ENCODE measurements at places on chromosomes 2 and 18.

DNA sequence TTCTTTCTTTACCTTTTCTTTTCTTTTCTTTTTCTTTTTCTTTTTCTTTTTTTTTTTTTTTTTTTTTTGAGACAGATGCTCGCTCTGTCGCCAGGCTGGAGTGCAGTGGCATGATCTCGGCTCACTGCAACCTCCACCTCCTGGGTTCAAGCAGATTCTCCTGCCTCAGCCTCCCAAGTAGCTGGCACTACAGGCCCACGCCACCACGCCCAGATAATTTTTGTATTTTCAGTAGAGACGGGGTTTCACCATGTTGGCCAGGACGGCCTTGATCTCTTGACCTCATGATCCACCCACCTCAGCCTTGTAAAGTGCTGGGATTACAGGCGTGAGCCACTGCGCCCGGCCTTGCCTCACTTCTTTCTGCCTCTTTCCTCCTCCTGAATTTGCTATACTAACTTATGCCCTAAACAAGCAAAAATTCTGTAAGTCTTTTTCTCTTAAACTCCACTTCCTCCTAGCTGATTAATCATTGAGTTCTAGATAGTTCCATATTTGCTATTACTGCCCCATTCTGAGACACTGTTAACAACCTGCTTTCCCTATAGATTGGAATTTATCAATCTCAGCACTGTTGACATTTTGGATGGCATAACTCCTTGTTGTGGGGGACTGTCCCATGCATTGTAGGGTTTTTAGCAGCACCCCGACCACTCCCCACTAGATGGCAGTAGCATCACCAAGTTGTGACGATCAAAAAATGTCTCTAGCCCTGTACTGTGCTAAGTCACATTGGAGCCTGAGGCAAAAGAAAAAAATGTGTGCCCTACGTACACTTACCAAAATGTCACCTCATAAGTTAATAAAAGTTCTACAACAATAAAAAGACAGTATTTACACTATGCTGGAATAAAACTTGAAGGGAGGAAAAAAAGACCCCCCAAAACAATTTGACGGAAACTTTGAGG, 16.4 kb upstream of the THADA start:
- DNase-seq = no peak

GRCh38 chr2:108870069-108870644, 83.6 kb downstream of the CCDC138 start:
- no peak for DNase-seq

GRCh38 chr2:12350821-12351220, 365.9 kb upstream of the TRIB2 start:
- DNase-seq = no peak

- no peak for DNase-seq
Observed at GRCh38 chr2:27708257-27708654, 44.6 kb downstream of the SLC4A1AP start.

- DNase-seq = no peak
Observed at GRCh38 chr2:174529916-174530315, 43.1 kb upstream of the GPR155 start.

GRCh38 chr2:163407296-163407695, 328.5 kb downstream of the FIGN start:
- DNase-seq = peak; percentile 1

- DNase-seq = no peak
Observed at GRCh38 chr18:54967786-54968185, 8.5 kb upstream of the CCDC68 start.

DNA sequence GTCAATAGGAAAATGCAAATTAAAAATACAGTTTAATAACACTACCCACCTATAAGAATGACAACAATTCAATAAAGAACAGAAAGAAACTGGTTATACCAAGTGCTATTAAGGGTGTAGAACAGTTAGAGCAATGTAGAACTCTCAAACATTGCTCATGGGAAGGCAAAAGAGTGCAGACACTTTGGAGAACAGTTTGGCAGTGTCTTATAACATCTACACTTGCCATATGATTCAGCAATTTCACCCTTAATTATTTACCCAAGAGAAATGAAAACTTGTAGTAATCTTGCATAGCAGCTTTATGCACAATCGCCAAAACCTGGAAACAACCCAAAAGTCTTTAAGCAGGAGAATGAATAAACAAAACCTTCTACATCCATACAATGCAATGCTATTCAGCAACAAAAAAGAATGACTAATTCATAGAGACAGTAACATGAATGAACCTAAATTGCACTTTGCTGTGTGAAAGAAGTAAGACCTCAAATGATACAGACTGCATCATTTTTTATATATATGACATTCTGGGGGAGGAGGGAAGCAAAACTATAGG, 455.2 kb downstream of the THSD7B start:
- DNase-seq = no peak

- no peak for DNase-seq
Observed at GRCh38 chr2:187369471-187369870, 78.6 kb downstream of the CALCRL start.

GRCh38 chr2:41151746-41152145, 699.9 kb upstream of the SLC8A1 start:
- no peak for DNase-seq

- DNase-seq = no peak
Observed at GRCh38 chr18:76874642-76875389, 52.5 kb downstream of the ZNF236 start.

GRCh38 chr2:66390152-66390551, 44.8 kb upstream of the MEIS1 start:
- no peak for DNase-seq

- DNase-seq = no peak
Observed at GRCh38 chr2:38091760-38092159, 15.8 kb upstream of the CYP1B1 start.

GRCh38 chr2:23684395-23685176, 242.3 kb downstream of the ATAD2B start:
- DNase-seq = no peak

DNA sequence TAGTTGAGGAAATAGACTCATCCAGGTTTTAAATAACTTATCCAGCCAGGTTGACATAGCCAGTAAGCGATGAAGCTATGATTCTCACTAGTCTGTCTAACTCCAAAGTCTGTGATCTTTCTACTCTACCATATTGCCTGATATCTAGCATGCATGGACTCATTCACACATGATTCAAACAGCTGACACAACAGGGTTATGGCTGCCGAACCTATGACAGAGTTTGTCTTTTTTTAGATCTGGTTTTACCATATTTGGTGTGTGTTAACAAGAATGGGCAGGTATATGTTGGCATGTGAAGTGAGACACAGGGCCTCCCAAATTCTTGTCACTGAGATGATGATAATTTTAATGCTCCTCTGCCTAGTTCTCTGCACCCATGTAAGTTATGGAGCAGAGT, 210.6 kb downstream of the BABAM2 start:
- DNase-seq = no peak

DNA sequence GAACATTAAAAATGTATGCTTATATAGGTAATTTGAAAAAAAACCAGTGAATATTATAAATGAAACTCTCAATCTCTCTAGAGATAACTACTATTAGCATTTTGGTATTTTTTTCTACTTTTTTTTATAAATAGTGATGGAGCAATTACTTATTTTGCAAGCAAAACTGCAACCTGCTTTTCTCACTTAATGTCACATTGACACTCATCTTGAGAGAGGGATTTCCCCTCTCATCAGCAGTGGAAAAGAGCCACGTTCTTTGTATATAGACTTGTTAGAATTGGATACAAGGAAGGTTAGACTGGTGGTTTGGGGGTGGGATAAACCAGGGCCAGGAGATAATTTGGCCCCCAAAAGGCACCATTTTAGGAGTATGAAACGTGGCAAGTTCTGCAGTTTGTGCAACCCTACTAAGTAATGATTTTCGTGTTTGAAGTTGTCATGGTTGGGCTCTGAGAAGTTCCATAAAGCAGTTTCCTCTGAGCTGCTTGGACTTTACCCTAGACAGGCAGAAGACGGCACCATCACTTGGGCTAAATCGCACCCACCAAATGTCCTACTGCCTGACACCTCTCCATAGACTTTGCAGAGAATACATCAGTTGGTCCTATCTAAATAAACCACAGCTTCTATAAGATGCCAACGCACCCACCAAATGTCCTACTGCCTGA, 194.0 kb downstream of the ACTR3 start:
- no peak for DNase-seq

DNA sequence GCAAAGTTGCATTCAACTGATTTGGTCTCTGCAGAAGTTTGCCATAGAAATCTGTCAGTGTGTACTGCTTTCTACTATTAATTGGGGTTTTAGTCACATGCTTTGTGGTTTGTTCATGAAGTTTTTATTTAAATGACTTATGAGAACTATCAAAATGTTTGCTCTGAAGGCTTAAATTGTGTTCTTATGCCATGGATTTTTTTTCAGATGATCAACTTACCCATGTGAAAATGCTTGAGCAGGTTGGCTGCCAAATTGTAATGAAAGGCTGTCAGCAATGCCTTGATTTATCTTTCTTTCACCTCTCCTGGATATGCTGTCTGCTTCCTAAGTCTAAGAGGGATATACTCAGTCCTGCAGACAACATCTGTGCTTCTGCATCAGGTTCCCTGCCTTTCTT, 50.7 kb downstream of the FMNL2 start:
- DNase-seq = no peak

GRCh38 chr2:64165706-64166105, 21.5 kb upstream of the PELI1 start:
- no peak for DNase-seq

DNA sequence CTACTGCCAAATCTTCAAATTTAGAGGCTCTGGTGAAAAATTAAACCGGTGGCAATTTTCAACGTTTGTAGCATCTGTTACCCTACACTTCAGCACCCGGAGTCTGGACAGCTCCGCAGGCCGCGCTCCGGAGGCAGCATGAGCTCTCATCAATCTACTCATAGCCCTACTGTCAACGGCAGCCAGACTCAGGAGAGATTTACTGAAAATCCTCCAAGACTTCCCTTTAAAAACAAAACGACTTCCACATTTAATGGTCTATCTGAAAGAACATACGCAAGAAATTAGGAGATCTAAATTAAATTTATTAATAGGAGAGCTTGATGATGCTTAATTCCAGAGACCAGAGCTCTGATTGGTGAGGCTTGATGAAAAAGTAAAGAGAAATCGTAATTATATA, 970 bp upstream of the ADCYAP1 start:
- peak; percentile 72 for DNase-seq

- no peak for DNase-seq
Observed at GRCh38 chr2:1601471-1602277, 142.6 kb downstream of the PXDN start.

DNA sequence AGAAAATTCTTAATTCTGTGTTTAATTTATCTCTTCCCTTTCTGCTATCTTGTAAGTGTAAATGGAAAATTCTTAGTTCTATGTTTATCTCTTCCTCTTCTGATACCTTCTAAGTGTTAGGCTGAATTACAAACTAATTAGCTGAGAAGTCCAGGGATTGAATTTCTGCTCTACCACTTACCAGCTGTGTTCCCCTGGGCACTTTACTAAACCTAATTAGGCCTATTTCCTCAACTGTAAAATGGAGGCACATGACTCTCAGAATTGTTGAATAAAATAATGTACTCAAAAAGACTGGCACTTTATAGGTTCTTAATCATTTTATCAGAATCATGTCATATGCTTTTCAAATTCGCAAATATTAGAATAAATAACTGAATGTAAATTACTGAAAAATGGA, 146.3 kb downstream of the MAP2 start:
- no peak for DNase-seq

- no peak for DNase-seq
Observed at GRCh38 chr18:1047406-1047805, 142.7 kb downstream of the ADCYAP1 start.

- no peak for DNase-seq
Observed at GRCh38 chr2:40225670-40226210, 226.2 kb downstream of the SLC8A1 start.
